OCI-M1 (cell line): ENCODE measurements at places on chromosomes 1 and 21.

DNA sequence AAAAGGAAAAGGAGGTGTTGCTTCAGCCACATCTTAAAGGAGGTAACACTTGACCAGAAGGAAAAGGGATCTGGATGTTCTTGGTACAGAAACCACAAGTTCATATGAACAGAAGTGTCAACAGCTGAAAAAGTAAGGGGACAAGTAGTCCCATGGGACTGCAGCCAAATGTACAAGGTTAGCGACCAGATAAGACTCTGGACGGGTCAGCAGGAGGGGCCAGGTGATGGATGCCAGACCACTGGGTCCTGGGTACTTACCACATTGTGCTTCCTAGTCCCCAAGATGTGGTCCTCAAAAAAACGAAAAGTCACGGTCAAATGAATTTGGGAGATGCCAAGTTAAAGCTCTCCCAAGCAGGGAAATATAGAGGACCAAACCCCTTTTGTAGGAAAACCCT, 16.6 kb upstream of the BMP8A start:
- no peak for DNase-seq

- DNase-seq = no peak
Measured at GRCh38 chr1:12416101-12416500, 186.3 kb downstream of the VPS13D start.

GRCh38 chr1:202203238-202204039, 9.8 kb downstream of the LGR6 start:
- peak; percentile 77 for DNase-seq

DNA sequence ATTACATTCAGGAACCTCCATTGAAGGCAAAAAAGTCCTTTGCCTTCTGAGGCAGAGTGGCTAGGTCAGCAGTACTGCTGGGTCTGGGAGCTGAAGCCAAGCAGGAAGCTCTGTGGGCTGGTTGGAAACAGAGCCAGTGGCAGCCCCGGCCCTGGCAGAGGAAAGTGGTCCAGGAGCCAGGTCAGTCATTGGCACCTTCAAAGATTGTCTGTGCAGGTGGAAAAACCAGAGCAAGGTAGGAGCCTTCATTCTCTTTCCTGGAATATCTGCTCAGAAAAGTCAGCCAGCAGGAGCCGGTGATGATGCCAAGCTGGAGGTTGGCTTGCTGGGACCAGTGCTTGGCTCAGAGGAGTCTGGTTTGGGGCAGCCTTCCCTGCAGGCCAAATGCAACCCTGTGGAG, 12.5 kb upstream of the DISP3 start:
- no peak for DNase-seq

- DNase-seq = no peak
Measured at GRCh38 chr1:223783676-223784075, 62.1 kb downstream of the TP53BP2 start.

- no peak for DNase-seq
Measured at GRCh38 chr1:210376836-210377372, 48.2 kb downstream of the HHAT start.

GRCh38 chr1:43073490-43074230, 98.4 kb downstream of the EBNA1BP2 start:
- DNase-seq = peak; percentile 86

DNA sequence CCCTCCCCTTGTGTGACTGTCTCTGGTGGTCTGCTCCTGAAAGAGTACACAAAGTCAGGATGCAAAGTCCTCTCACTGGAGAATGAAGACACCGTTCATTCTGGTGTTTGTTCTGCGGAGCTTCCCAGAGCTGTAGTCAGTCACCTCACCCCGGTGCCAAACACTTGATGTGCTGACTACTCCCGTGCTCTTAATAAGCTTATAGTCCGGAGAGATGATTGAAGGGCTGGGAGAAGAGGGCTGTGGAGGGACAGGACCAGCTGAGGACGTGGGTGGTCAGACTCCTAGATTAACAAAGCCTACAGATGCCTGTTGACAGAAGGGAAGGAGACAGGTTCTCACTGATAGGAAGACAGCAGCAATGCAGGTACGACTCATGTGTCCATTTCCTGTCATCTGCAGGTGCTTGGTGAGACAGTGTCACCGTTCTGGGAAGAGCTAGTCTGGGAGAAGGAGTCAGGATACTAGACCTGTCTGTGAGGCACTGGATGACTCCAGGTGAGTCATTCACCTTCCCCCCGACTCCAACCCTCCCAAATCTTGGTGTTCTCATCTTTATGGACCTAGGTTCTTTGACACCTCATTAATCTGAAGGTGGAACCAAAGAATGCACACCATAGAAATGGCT, 40.4 kb upstream of the LRRN2 start:
- no peak for DNase-seq

GRCh38 chr1:28135371-28136168, 40.9 kb downstream of the PTAFR start:
- DNase-seq = peak; percentile 61

- DNase-seq = peak; percentile 87
Measured at GRCh38 chr1:27959792-27960603, at the start of gene XKR8. TSS of gene XKR8 (plus strand) at chr1:27959973. CDS start at chr1:27960070, 97 bp downstream.

DNA sequence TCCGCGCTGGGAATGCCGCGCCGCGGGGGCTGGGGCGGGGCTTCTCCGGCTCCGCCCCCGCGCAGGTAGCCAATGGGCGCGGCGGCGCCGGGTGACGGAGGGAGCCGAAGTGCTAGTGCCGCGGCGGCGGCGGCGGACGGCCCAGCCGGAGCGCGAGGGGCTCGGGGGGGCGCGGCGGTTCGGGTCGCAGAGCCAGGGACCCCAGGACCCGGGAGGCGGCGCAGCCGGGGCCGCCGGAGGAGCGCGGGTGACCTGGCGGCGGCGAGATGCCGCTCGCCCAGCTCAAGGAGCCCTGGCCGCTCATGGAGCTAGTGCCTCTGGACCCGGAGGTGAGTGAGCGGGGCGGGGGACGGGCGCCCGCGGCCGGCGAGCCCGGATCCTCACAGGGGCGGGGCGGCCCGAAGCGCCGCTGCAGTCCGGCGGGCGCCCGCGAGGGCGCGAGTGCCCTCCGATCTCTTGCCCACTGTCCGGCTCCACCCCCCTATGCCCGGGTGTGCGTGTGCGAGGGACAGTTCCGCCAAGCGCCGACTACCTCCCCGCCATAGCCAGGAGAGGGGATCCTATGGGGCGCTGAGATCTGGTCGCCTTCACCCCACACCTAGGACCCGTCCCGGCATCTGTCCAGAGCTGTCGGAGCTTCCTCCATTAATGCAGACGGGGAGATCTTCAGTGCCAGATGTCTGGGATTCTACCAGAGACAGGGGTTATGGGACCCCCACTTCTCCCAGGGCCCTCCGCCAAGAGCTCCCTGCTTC, at the start of gene RPS6KA1:
TSS of gene RPS6KA1 (plus strand) at position 107 of the 755 bp plus-strand sequence. CDS start at position 267, 160 bp downstream.
- peak; percentile 70 for DNase-seq

DNA sequence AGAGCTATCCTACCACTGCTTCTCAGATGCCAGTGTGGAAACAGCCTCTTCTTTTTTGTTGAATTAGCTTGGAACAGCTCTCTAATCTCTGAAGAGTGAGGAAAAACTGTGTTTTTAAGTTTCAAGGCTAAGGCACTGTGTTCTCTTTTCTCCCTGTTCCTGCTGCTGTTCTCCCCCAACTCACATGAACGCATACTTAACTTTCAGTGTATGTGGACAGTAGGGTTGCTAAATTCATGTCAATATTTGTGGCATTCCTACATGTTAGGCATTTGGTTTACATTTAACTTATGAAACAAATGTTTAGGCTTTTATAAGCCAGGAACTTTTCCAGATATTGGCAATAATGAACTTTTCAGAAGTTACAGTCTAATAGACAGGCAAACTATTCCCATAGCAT, 6.8 kb downstream of the BACH1 start:
- peak; percentile 24 for DNase-seq
